ENCODE measurements at places on chromosomes 7 and 10.

DNA sequence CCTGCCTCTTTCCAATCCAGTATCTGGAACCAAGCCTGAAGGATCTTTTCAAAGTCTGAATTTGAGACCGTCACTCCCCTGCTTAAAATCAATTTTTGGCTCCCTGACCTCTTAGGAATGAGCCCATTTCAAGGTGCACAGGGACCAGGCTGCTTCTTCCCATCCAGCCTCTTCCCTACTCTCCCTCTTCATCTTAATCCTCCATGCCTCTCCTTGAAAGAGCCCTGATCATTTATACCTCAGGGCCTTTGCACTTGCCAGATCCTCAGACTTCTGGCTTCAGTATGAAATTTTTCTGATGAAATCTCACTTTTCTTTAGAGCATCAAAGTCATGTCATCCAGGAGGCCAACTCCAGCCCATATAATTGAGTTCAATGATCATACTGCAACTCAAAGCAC is 399.5 kb upstream of the CELF2 start:
- DNase-seq: no peak

- no peak for DNase-seq
These were observed 315.9 kb upstream of the SEMA3A start for GRCh38 chr7:84510505-84510904.

DNA sequence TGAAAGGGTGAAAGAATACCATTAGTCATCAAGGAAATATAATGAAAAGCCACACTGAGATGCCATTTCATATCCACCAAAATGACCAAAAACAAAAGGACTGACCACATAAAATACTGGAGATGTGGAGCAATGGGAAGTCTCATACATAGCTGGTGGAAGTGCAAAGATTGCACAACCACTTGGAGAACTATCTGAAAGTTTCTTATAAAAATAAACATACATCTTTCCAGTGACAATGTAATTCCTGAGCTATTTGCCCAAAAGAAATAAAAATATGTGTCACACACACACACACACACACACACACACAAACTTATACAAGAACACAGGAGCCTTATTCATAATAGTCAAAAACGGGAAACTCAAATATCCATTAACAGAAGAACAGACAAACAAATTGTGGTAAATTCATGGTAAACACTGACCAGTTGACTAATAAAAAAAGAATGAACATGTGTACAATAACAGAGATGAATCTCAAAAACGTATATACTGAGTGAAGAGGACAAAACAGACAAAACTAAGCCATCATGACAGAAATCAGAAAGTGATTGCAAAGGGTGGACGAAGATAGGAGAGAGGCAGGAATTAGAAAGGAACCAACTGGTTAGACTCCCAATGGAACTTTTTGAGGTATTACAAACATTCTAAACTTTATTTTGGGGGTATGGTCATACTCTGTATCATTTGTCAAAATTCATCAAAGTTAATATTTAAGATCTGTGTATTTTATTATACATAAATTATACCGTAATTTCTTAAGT is 21.5 kb downstream of the WASL start:
- no peak for DNase-seq

DNA sequence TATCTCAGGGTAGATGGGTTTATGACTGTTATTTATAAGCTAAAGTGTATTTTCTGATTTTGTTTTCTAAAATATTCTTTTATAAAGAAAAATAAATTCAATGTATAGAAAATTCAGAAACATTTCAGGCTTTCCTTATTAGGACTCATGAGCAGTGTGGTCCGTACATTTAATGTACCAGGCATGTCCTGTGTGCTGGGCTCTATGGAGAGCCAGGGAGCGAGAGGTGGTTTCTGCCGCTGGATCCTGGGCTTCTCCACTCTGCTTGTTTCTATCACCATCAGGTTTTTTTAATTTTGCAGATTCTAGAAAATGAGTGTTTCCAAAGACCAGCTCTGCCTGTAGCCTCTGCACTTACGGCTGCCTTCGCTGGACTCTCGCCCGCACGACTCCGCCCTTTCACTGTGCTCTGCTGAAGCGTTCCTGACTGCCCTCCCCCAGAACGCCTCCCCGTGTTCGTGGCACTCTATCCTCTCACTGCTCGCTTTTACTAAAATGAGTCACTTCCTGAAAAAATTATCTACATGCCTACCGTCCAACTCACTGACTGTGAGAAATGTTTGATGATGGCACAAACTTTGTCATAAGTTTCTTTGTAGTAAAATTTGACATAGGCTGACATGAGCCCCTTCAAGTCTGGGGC is 188.5 kb downstream of the ZMYND11 start:
- DNase-seq: peak; percentile 78

DNA sequence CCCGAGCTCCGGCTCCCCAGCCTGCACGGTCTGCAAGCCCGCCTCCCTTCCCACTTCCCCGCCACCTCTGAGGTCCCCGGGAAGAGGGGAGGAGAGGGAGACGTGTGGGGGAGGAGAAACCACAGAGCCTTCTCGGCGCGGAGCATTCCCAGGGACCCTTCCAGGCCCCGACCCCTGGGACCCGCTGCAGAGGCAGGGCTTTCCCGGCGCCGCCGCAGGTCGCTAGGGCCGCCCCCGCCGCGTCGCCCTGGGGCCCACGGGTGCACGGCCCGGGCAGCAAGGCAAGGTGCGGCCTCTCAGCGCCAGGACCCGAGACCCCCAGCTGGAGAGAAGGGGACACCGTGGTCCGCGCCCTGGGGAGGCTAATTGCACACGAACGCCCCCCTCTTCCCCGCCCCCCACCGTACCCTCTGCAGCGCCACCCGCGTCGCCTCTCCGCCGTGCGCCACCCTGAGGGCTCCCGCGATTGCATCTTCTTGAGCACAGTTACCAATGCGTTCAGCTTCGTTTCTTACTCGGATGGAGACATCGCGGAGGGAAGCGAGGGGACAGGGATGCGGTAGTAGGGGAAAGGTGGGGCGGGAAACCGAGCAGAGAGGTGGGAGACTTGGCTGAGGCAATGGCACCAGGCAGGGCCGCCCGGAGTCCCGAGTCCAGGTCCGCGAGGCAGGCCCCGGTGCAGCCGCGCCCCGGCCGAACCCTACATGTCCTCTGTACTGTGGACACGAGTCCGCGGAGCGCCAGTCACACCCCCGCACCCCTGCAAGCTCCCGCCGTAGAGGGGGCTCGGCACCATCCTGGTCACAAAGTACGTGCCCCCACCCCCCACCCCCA is 28.9 kb downstream of the SKIDA1 start:
- peak; percentile 81 for DNase-seq

GRCh38 chr7:128063088-128063487 is 31.9 kb upstream of the LRRC4 start:
- DNase-seq: no peak

GRCh38 chr10:114751856-114752255 is 69.7 kb upstream of the FHIP2A start:
- no peak for DNase-seq

DNA sequence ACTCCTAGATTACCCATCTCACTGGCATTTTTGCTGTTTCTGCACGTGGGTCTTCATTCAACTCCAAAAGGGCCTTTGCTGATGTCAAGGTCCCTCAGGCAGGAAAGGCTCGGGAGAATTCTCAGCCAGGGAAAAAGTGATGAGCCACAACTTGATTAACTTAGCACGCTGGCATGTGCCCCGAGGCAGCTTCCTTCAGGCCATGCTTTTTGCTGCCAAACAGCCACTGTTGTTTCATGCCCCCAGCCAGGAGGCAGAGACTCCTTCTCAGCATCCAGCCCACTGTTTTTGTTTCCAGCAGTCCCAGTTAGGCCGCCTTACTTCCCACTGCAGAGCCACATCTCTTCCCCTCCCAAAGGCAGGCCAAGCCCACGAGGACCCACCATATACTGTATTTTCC is 266.5 kb upstream of the YAE1 start:
- no peak for DNase-seq
